ENCODE measurements at places on chromosomes 1 and 21.

- no peak for DNase-seq
Observed at GRCh38 chr1:61238359-61238665, 156.0 kb downstream of the NFIA start.

DNA sequence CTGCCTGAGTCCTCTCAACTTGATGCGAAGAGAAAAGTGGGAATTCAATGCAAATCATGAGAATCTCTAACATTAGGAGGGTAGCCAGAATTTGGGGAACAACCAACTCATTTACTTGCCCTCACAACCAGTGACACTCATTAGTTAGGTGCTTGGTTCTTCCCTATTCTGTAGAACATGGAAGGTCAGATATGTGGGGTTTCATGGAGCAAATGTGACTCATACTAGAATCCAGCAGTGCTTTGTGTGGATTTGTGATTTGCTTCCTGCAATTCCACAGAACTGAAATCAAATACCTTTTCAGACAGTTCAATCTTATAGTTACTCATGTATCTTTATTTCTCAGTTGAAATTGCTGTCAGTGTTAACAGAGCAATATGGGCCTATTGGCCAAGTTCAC is 6.9 kb upstream of the ETV3 start:
- no peak for DNase-seq

DNA sequence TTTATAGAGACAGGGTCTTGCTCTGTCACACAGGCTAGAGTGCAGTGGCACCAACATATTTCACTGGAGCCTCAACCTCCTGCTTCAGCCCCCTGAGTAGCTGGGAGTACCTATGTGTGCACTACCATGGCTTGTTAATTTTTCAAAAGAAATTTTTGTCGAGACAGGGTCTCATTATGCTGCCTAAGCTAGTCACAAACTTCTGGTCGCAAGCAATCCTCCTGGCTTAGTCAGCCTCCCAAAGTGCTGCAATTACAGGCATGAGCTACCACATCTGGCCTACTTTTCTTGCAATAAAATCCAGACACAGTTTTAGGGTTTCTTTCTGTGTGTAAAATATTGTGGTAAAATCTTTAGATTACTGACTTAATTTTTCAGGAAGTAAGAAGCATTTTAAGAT is 27.9 kb upstream of the NTPCR start:
- no peak for DNase-seq

DNA sequence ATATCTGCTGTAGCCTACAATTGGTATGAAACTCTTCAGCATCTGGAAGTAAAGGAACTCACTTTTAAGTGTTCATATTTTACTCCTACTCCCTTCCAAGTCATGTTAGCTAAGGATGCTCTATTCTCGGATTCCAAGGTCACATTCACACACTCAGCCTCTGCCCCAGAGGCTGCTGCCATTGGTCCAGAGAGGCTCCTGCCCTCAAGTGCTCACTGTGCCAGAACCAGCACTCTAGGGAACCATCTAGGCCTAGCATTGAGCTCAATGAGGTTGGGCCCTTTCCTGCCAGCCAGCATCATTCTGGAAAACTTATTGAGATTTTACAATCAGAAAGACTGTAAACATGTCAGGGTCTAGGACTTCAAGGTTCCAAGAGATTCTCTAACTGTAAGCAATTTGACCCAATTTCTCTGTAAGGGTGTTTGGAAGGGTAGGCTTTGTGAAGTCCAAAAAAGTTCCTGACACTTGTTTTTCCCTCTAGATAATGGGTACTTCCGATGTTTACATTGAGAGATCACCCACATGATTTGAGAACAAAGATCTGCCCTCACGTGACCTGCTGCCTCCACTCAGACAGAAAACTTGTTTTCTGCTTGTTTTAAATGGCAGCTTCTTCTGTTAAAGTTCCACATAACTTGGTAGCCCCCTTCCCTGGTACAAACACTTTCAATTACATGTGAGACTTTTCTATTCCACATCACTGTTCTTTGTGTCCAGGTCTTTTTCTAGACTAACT is 94.9 kb downstream of the MAB21L3 start:
- DNase-seq: no peak

DNA sequence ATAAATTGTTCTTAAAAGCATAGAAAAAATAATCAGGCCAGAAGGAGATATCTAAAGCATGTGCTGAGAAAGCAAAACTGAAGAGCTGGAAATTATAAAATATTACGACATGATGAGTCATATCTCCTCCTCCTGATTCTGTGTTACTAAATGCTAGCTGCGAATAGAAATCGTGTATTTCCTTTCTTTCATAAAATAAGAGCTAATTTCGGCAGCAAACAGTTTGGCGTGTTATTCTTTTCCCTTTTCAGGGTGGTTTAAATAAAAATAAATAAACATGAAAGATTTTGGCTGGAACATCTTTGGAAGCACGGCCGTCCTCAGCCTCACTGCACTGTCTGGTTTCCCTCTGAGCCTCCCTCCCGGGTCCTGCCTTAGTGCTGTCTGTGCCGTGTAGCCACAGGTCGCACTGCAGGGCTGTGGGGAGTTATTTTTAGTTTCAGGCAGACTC is 56.0 kb downstream of the ADARB1 start:
- no peak for DNase-seq

- no peak for DNase-seq
Observed at GRCh38 chr1:87268111-87268510, 60.6 kb upstream of the LMO4 start.

DNA sequence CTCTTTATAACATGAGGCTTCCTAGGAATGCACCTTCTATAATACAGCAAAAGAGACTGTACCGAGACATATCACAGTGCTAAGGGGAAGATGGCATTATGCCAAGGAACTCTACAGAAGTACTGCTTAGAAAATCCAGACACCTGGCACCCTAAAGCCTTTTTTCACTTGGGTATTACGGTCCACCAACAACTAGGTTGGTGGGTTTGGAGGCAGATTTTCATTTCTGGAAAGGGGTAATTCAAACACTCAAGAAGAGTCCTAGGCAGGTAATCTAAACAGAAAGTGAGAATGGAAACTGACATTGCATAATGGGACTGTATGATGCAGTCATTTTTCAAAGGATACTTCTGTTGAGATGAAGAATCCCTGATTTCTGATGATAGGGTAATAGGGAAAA is 19.6 kb downstream of the SCMH1 start:
- no peak for DNase-seq

GRCh38 chr1:55039342-55040082 is at the start of gene PCSK9:
TSS of gene PCSK9 (plus strand) at chr1:55039548. CDS start at chr1:55039838, 290 bp downstream.
- DNase-seq: no peak

All from T-helper 2 cell (primary cell).